NCI-H2081 treated with DMSO at 0.1 percent for 48 hours (cell line): ENCODE measurements at places on chromosomes 2 and 18.

- no peak for DNase-seq
Observed at GRCh38 chr2:231052494-231053451, 3.9 kb upstream of the PSMD1 start.

- DNase-seq, result no peak
Observed at GRCh38 chr2:9373476-9373875, 49.9 kb downstream of the ITGB1BP1 start.

DNA sequence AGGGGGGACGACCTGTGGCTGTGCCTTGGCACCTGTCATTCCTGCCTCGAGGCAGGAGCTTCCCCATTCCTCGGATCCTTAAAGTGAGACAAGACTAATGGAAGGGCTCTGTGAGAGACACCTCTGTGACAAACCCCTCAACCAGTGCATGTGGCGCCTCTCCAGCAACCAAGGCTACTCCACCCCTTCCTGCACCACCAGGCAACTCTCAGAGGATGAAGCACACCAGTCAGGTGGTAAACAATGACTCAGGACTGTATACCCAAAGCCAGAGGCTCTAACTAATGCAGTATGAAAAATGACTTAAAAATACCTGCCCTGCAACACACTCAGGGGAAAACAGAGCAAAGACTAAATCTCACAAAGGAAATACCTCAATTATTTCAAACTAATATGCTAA lies 136.9 kb downstream of the UXS1 start:
- DNase-seq, result no peak

GRCh38 chr18:5918205-5918858 lies 23.0 kb upstream of the TMEM200C start:
- DNase-seq, result no peak

DNA sequence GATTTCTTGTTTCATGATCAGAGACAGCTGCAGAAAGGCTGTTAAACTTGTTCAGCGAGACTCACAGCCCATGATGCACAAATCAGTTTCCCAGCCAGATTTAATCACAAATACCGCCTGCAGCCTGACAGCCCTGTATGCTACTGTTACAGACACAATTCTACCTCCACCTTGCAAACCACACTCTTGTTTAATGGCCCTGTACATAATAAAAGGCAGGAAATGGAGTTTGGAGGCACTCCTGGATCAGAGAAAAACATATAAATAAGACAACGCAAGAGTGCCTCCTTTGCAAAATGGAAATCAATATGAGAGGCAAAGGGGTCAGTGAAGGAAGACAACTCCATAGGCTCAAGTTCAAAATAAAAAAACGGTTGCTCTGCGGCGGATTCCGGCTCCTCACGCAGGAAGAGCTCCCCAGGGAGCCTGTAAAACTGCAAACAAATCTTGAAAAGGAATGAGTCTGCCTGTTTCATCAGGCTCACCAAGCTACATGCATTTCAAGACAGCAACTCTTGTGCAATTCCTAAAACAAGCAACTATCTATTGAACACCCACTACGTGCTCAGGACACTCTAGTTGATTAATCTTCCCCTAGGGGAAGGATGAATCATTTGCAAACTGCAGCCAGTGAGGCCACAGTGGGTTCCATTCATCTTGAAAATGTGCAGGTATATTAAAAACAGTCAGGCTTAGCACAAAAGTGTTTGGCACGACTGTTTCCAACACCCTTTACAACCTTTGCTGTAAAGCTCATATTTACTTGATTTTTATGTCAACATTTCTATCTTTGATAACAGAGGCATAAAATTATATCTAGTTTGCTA lies 37.5 kb downstream of the TBC1D8 start:
- peak; percentile 57 for DNase-seq

DNA sequence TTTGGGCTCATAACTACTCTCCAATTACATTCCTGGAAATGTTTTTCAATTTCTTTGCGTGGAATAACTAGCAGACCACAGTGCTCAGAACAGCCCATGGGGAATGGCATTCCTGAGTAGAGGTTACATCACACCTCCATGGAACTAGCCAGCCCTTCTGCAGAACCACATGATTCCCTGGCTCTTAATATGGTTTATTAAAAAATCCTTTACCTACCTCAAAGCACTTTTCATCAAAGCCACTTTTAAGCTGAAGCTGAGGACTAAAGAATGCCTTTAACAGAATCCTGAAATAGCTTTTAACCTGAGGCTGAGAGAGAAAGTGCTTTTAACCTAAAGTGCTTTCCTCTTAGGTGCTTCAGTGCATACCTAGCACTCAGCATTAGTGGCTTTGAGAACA lies 376.3 kb downstream of the ARHGAP15 start:
- DNase-seq, result no peak
